Fibroblast of villous mesenchyme (primary cell): ENCODE measurements at places on chromosomes 3 and 15. TPM values are rescaled to one million over a fixed set of nuclear protein-coding genes. Genes with fewer than 3 reads are reported as not detected.

DNA sequence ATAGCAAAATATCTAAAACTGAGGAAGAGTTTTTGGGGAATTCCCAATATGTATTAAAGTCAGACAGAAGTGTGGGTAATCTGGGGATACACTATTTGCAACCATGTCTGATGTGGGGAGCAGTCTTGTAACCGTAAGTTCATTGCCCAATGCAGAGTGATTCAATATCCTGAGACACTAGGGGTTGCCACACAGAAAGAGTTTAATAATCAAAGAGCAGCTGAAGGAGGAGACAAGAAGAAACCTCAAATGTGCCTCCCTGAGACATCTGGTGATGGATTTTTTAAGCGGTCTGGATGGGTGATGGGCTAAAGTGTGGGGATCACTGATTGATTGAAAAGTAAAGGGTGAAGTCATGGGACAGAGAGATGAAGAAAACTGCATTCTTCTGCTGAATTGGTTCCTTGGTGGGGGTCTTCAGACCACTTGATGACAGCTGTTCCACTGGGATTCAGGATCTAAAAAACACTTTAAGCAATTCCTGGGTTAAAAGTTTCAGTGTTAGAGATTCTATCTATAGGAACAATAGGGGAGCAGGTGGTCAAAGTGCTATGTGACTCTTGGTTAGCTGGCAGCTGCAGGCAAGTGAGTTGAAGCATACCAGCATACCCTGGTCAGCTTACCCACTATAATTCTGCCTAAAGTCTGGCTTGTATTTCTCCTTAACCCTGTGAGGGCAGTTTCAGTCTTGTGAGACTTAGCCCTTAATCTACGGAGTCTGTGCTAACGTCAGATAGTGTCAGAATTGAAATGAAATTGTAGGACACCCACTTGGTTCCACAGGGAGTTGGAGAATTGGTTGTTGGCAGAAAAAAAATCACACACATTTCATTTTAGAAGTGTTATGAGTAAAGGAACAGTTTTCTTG is 425.9 kb upstream of the TGFBR2 start:
- DNase-seq = peak; percentile 38

WDR93 gene
- total RNA-seq = under 0.01 TPM in 1 of 2 replicates, not detected in the other

DNA sequence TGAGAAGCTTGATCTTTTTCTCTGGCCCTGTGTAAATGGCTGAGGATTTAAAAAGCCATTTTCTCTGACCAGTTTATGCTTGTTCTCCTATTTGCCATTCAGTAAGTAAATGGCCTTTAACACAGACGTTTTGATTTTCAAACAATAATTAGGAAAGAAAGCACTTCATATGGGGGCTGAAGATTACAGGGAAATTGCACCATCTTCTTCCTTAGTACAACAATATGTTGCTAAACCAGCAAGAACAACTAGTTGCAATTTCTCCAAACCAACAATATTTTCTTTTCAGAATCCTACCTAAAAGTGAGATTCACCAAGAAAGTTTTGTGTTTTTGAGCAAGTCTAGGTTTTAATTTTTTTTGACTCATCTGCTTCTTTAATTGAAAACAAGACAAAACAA is 80.5 kb upstream of the CCNL1 start:
- no peak for DNase-seq

- DNase-seq = peak; percentile 68
These were observed 46.8 kb downstream of the MGLL start for GRCh38 chr3:127775398-127776109.

EPM2AIP1 gene
- total RNA-seq = 22.5 and 24.2 TPM in 2 replicates

GRCh38 chr15:78174401-78174800 is 25.2 kb downstream of the IDH3A start:
- no peak for DNase-seq

TASOR gene
- total RNA-seq = 61.2 and 94.1 TPM in 2 replicates

DNA sequence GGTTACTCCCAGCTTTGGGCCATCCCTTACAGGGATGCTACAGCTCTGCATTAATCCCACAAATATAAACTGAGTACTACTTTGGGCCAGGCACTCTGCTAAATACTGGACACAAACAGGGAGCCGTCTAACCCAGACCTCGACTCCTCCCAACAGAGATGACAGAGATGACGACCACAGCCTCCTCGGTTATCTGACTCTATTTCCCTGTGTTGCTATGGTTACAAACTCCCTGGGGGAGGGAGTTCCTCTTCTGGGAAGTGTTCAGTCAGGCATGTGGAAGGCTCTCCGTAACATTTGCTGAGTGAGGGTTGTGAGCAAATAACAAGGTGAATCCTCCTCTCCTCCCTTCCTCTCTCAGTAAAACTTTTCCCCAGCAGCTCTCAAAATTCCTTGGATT is 6.7 kb upstream of the CMTM7 start:
- no peak for DNase-seq

GRCh38 chr3:29649815-29650547 is 369.1 kb downstream of the RBMS3 start:
- peak; percentile 55 for DNase-seq

GRCh38 chr3:155391551-155391958 is 98.1 kb upstream of the STRIT1 start:
- peak; percentile 85 for DNase-seq

DNA sequence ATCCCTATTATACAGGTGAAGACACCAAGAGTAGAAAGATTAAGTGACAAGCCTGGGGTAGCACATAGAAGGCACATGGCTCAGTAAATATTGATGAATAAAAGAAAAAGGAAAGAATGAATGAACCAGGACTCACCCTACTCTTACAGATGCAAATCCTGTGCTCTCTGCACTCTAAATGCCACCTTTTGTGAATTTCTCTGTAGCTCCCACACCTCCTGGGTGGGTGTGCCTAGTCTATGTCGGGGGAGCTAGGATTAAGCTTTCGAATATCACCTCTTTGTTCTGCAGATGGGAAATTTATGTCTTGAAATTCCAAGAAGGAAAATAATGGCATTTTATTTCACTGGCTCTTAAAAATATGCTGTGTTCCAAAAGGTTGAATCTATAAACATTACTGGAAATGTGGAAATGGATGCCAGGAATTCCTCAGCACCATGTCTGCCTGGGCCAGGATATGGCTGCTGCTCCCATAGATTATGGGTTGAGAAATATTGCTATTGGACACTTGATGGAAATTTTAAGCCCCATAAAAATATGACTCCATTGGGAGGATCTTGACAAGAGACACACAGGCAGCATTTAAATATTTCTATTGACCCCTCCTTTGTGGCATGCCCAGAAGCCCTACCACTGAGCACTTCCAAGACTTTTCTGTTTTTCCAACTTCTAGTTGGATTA is 43.3 kb downstream of the CCNB2 start:
- peak; percentile 83 for DNase-seq

- peak; percentile 51 for DNase-seq
These were observed 23.9 kb upstream of the HEG1 start for GRCh38 chr3:125079675-125080045.

DNA sequence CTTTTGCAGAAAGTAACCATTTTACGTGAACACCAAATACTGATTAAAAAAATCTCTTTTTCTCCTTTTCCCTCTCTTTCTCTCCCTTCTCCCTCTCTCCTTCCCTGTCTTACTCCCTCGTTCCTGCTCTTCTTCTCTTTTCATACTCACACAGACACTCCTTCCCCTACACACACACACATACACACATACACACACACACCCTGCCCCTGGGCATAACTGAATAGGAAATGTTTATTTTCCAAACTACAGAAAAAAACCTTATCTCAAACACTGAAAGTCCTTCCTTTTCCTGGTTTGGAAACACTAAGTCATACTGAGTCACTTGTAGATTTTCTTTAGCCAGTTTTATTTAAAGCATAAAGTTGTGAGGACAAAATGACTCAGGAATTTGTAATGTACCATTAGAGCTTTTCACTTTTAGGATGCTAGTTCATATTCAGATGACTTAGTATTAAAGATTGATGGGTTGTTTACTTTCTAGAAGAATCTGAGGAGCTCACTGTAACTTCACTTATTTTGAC is 62.4 kb downstream of the MBNL1 start:
- DNase-seq = peak; percentile 71

CELF6 gene
- total RNA-seq = 0.32 TPM in 1 of 2 replicates, not detected in the other

DNA sequence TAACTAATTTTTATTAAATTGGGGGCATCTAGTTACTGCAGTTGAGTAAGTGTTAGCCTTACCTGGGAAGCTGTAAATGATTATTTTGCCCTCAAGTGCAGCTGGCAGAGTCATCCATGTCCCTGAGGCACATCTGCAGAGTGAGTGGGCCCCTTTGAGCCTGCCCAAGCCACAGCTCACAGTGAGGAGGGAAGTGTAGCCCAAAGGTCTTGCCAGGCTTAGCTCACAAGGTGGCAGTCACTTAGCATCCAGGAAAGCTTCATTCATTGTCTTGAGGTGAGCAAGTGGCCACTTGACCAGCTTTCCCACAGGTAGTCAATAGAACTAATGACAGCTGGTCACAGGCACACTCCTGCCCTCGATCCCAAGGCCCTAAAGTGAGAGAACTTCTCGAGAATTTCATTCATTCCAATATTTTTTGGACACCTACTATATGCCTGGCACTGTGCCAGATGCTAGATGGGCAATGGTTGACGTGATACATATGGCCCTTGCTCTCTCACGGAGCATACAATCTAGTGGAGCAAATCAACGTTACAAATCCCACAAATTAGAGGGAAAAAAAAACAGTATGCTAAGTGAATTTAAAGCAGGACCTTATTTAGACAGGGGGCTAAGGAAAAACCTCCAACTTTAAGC is 163.3 kb upstream of the IL12A start:
- no peak for DNase-seq

- no peak for DNase-seq
These were observed 466 bp downstream of the NFKBIZ start for GRCh38 chr3:101849714-101850245.

DNA sequence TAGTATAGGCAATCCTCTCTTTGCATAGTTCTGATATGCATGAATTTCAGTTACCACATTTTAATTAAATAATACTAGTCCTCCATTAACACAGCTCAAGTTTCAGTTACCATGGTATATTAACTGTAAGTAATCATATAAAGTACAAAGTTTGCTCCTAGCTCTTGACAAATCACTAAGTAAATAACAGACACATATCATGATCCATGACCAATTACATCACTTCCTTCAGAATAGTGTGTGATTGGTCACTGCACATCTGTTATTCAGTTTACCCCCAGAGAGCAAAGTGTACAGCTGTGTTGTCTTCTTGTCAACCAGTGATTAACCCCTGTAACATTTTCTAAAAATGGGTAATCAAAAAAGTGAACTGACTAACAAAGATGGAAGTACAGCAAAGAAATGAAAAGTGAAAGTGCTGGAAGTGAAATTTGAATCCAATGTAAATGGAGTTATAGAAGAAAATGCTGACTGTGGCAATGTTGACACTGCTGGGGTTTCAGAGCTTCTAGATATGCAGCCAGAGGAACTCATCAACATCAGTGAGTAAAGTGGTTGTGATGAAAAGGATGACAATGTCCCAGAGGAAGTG is 30.2 kb upstream of the LEKR1 start:
- peak; percentile 42 for DNase-seq

DNA sequence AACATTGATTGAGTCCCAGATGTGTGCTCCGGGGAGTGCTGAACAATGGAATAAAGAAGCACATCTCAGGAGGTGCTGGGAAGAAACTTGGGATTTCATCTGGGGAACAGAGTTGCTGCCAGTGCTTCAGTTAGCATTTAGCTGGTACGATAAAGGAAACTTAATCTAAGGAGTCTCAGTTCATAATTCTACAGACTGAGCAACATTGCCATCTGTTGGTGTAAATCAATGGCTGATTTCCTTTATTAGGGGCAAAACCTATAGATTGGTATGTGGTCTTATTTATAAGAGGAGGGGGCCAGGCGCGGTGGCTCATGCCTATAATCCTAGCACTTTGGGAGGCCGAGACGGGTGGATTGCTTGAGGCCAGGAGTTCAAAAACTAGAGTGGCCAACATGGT is 8.9 kb downstream of the MKRN2OS start:
- DNase-seq = peak; percentile 51

- DNase-seq = no peak
These were observed 28.7 kb upstream of the ATP2B2 start for GRCh38 chr3:10534066-10534465.

- DNase-seq = no peak
These were observed 78.3 kb upstream of the TBC1D5 start for GRCh38 chr3:17820704-17821103.

LTF gene
- under 0.01 TPM in 1 of 2 replicates, not detected in the other for total RNA-seq

- no peak for DNase-seq
These were observed 44.1 kb upstream of the P2RY1 start for GRCh38 chr3:152790651-152791387.

GRCh38 chr15:88220443-88221335 is 35.9 kb downstream of the NTRK3 start:
- no peak for DNase-seq

SAMMSON gene
- total RNA-seq = not detected in 2 replicates
